ENCODE measurements at places on chromosomes 1 and 21.

GRCh38 chr1:81672766-81673165 lies 128.0 kb upstream of the ADGRL2 start:
- no peak for DNase-seq

DNA sequence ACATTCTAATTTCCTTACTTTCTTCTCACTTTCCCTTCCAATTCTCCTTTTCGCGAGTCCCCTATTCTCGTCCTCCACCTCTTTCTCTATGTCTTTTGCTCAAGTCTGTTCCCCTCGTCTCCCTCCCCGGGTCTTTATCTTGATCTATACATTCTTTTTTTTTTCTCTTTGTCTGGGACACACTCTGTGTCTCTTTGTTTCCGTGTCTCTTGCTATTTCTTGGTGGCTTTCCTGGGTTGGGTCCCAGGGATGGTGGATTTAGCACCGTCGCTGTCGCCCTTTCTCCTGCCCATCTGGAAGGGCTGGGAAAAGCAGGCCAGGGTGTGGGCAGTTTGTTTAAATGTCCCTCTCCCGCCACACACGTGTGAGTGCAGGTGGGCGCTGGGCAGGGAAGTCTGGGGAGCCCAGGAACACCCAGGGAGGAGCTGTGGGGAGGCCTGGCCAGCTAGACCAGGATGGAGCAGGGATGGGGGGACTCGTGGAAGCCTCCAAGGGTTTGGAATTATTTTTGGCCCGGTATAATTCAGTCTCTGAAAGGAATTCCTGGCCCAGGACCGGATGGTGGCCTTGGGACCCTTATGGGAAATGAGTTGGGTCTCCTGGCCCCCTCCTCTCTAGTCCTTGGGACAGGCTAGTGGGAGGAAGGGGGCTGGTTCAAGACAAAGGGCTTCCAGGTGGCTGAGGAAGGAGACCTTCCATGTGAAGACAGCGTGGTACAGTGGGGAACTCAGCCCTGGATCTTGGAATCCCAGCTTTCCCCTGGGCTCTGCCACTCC lies 9.5 kb upstream of the ID3 start:
- no peak for DNase-seq

GRCh38 chr1:91830242-91831131 lies 55.5 kb downstream of the TGFBR3 start:
- DNase-seq: no peak

DNA sequence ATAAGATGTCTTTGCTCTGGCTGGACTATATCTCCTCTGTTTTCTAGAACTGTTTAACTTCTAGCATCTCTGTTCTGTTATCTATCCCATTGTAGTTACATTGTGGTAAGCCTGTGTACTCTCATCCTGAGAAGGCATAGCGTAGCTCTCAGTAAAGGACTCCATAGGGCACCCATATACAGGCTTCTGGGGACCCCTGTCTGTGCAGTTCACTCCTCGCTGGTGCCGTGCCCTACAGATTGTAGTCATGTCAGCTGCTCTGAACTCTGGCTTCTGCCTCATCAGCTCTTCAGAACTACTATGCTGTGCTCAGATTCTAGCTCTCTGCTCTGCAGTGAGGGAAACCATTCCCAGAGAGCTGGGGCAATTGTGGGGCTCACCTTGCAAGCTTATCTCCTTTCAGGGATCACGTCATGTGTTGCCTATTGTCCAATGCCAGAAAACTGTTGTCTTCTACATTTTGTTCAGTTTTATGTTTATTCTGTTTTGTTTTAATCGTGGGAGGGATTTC lies 181.3 kb upstream of the USP24 start:
- DNase-seq: no peak

DNA sequence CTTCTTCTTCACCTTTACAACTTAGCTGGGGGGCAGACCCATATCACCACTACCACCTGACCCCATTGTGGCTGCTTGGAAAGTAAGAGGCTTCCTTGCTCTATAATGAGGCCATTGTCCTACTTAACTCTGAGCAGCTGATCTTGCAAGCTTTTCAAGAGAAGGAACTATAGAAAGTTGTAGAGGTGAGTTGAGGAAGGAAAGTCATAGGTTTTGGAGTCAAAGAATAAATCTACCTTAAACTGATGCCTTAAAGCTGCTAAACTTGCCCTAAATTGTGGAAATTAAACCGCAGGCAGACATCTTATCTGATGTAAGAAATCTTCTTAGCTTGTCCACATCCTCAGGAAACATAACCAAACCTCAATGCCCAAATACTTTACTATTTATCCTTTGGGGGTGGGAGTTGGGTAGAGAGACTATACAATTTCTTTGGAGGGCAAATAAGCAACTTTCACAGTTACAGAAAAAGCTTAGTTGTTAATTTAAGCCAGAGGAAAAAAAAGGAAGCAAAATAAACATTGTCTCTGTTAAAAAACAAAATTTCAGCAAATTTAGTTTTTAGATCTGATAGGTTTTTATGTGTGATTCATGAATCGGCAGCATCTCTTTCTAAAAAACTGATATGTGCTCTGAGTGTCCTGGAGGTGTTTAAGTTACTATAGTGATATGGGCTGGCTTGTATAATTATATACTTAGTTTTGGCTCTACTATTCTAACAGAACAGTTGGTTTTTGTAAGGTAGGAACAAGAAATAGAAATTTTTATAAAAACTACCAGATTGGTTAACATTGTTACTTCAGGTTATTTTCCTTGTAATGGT lies 4.7 kb downstream of the IL23R start:
- DNase-seq: peak; percentile 53

GRCh38 chr1:180912801-180913565 lies at the start of gene KIAA1614:
Gene KIAA1614, plus strand, starts transcription at chr1:180912897. Its CDS starts 347 bp downstream, at chr1:180913244.
- no peak for DNase-seq

DNA sequence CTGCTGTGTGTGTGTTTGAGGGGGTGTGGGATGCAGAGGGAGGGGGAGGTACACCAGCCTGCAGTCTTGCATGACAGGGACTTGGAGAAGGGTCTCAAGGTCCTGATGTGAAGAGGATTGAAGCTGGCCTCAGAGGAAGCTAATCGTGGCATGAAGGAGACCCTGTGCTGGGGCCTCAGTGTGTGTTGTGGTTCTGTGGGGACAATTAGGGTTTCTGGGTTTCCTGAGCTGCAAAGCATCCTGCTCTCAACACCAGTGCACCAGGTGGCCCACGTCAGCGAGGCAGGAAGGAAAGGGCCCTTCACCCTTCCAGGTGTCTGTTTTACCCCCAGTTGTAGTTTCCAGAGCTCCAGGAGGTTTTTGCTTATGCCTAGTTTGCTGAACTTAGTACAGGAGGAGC lies 52.8 kb downstream of the TENT5C start:
- peak; percentile 77 for DNase-seq

DNA sequence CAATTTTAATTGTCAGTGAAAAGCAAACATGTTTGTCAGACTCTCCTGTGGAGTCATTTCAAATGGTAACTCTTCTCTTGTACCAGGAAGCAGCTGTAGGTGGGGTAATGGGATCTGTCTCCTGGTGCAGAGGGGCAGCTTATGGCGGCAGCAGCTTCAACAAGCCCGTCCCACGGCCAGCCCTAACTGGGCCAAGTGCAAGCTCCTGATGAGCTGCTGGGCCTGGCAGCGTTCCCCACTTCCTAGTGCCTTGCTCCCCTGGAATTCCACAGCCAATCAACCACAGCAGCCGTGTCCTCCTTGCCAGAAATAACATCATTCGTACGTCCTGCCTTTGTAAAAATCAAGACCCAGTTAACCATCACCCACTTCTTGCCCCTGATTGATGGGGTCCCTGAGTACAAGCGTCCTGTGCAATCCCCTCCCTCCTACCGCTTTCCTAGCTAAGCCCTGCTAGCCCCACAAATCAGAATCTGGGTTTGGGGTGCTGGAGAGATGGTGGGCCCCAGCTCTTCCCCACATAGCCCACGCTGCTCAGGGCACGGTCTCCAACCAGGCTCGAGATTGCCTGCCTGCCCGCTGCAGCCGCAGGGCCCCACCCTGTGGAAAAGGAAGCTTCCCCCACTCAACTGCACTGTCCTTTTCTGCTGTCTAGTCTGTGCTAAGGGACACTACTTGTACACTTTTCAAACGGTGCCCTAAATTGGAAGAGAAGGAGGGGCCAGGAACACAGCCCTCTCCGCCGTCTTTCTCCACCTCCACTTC lies 61.2 kb downstream of the TOR1AIP2 start:
- no peak for DNase-seq

DNA sequence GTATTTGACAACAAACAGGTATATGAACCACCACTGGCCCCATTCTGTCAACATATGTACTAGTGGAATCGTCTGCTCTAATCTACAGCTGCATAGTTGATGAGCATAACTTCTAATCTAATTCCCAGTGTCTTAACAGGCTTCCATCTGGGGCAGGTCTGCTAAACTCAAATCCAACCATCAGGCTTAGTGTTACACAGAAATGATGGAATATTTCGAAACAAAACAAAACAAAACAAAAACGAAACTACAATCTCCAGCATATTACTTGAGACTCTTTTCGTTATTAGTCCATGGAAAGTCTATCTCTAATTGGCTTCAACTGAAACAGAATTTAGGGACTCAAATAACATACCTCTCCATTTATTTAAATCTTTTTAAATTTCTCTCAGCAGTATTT lies 37.6 kb downstream of the DIPK1A start:
- DNase-seq: no peak
